ENCODE measurements at places on chromosomes 2 and 18.
A peak's percentile ranks its signal among the peaks of the same experiment; 100 is the strongest.

GRCh38 chr2:59903994-59904544 lies 649.4 kb downstream of the BCL11A start:
- no peak for DNase-seq

DNA sequence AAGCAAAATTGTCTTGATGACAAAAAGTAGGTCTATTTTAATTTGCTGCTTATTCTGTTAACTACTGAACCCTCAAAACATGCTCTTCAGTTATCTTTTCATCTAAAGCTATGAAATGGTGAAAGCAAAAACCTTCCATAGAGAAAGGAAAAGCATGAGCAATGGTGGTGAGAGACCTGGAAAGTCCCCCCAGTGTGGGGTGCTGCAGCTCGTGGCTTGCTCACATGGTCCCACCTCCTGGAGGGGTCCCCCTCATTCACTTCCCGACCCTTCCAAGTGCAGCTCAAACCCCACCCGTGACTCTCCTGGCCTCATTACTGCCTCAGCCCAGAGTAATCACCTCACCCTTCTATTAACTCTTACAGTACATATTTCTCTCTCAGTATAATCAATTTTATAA lies 301.8 kb upstream of the HNRNPA3 start:
- no peak for DNase-seq

DNA sequence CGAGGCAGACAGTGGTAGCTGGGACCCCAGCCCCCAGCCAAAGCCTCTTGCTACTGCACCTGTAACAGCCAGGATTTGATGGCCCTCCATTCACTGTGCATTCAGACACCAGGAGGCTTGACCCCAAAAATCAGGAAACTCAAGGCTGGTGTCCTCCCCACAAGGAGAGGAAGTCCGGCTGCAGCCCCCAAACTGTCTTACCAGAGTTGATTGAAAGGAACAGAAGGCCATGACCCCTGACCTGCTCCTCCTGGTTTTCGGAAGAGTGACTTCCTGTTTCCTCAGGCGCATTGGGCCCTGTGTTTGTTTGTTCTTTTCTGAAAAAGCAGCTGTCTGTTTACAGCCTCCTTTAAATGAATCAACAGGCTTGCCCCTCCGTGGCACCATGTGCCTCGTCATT lies 111.6 kb downstream of the RNF144A start:
- no peak for DNase-seq

DNA sequence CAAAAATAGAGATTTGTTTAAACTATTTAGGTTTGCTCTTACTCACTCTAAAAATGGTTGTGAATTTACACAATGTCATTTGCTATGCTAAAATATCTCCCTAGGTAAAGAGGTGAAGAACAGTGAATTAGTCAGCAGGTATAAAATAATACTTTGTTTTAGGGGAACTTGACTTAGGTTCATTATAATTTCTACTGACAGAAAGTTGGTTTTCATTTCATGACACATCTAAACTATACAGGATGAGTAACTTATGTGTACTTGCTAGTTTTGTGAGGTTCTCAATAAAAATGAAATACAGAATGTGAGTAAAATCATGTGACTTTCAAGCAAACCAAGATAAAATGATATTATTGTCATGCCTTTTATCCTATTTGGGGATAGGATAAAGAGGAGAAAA lies 66.0 kb downstream of the DIS3L2 start:
- DNase-seq, result no peak

GRCh38 chr2:25371253-25372241 lies 29.8 kb upstream of the DNMT3A start:
- no peak for DNase-seq

DNA sequence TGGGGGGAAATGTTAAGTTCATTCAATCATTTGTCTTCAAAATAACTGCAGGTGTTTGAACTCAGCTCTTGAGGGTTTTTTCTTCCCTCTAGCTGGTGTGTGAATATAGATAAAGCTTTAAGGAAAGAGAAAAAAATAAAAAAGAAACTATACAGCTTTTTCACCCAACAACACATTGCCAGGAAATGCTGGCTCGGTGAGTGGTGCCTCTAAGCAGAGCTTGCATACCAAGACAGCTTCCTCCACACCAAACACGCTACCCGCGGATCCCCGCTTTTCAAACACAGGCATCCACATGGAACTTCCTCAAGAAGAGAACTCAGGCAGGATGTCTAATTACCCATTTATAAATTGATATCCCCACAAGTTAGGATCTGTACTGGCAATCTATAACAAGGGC lies 69.8 kb upstream of the TANK start:
- peak; percentile 67 for DNase-seq

- DNase-seq, result no peak
Observed at GRCh38 chr2:163834221-163834620, 98.4 kb upstream of the FIGN start.

DNA sequence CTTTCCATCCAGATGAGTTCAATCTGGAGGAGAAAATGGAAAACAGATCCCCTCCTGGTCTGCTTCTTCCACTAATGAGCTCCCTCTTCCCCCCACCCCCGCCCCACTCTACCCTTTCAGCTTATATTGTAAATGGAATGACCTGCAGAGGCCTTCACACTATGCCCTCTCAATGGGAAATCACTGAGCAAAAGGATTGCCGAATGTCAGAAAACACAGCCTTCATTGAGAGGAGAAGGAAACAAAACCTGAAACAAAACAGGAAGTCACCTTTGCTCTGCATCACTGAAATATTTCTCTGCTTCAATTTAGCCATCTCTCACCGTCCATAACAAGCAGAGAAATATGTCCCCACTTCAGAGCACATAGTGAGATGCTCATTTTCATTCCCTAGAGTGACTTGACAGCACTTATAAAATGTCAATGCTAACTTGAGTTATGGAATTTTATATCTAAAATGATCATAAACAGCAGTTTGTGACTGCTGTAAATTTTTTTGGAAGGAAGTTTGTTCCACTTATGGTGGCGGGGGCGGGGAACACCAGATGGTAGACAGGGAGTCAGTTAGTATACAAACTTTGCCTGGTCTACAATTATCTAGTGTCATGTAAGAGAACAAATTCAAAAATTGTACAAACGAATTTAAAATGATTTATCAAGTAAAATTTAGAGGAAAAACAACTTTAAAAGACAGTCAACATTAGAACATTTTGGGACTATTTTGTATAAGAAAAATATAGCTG lies 1.8 kb upstream of the FRZB start:
- no peak for DNase-seq

- DNase-seq, result no peak
Observed at GRCh38 chr2:105739944-105740530, 4.7 kb upstream of the NCK2 start.

- DNase-seq, result no peak
Observed at GRCh38 chr2:181788897-181789555, 102.5 kb upstream of the ITPRID2 start.

- no peak for DNase-seq
Observed at GRCh38 chr2:234422273-234422732, 74.6 kb downstream of the ARL4C start.

- no peak for DNase-seq
Observed at GRCh38 chr18:58267493-58267892, 223.5 kb downstream of the NEDD4L start.

DNA sequence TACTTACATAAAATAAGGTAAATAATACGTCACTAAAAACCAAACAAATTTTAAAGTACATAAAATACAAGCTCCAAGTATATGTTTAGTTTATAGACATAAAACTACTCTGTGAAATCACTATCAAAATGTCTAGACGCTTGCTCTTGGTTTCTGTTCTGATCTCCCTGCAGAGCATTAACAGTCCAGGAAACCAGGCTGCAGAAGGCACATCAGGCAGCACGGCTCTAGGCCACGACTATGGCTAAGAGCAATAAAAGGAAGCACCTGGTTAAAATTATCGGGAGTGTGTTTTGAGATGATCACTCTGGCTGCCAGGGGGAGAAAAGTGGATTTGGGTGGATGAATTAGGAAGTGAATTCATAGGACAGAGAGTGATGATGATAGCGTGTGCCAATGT lies 196.0 kb upstream of the SPHKAP start:
- no peak for DNase-seq
